ENCODE measurements at places on chromosomes 12 and 14.
A peak's percentile ranks its signal among the peaks of the same experiment; 100 is the strongest.

DNA sequence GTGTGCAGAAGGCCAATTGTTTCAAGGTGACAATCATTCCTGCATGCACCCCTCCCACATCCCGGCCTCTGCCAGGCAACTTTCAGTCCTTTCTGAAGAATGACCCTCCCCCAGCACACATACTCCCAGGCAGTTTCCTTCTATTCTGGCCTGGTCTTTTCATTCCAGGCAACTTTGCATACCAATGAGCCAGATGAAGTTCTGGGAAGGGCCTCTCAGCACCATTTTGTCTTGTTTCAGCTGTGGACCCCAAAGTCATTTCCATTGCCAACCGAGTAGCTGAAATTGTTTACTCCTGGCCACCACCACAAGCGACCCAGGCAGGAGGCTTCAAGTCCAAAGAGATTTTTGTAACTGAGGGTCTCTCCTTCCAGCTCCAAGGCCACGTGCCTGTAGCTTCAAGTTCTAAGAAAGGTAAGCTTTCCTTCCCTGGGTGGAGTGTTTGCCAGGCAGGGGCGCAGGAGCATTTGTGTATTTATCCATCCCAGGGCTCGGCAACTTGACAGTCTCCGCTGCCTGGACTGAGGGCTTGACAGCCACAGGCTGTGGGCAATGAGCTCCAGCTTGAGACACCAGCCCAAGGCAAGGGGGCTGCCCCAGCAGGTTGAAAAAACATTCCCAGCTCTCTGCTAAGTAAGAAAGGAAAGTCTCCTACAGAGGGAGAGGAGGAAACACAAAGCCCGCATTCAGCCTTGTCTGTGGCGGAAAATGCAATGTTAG, 16.4 kb downstream of the BCL2L14 start:
- H3K27ac ChIP-seq: no peak overlapping the region
- H3K4me1 ChIP-seq: no peaks in the 10 kb centered on the region
- H3K36me3 ChIP-seq: no peaks in the 10 kb centered on the region
- H3K27me3 ChIP-seq: peaks cover 2% of the 10 kb centered on the region
- DNase-seq: no peak
- H3K4me3 ChIP-seq: no peak overlapping the region

- no peaks in the 10 kb centered on the region for H3K4me1 ChIP-seq
- H3K27me3 ChIP-seq: peaks cover 2% of the 10 kb centered on the region
- DNase-seq: no peak
- H3K27ac ChIP-seq: no peak overlapping the region
- no peak overlapping the region for H3K4me3 ChIP-seq
- no peaks in the 10 kb centered on the region for H3K36me3 ChIP-seq
These were observed 24.0 kb upstream of the CKAP4 start for GRCh38 chr12:106271575-106272505.

- no peak overlapping the region for H3K4me3 ChIP-seq
- peak overlapping the region; percentile 24 for H3K27ac ChIP-seq
- H3K27me3 ChIP-seq: no peaks in the 10 kb centered on the region
- no peak for DNase-seq
- peaks cover 30% of the 10 kb centered on the region for H3K36me3 ChIP-seq
- peaks cover 3% of the 10 kb centered on the region for H3K4me1 ChIP-seq
These were observed 10.5 kb upstream of the STAC3 start for GRCh38 chr12:57261428-57261865.

DNA sequence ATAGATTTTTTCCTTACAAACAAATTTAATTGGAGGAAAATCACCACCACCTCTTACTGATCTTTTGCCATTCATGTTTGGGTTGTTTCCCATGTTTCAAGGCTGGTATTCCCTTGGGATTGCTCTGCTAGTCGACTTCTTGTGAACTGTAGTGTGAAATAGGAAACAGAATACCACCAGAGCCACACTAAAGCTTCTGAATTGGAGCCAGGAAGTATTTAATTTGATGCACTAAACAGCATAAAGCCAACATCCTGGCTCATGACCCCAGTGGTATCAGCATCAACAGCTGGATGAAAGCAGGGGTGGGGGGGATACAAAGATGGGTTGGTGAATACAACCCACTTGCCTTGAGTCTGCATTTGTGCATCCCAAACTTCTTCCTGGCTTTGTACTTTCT, 127.5 kb downstream of the TBC1D30 start:
- no peak overlapping the region for H3K27ac ChIP-seq
- H3K27me3 ChIP-seq: peaks cover 15% of the 10 kb centered on the region
- no peak for DNase-seq

DNA sequence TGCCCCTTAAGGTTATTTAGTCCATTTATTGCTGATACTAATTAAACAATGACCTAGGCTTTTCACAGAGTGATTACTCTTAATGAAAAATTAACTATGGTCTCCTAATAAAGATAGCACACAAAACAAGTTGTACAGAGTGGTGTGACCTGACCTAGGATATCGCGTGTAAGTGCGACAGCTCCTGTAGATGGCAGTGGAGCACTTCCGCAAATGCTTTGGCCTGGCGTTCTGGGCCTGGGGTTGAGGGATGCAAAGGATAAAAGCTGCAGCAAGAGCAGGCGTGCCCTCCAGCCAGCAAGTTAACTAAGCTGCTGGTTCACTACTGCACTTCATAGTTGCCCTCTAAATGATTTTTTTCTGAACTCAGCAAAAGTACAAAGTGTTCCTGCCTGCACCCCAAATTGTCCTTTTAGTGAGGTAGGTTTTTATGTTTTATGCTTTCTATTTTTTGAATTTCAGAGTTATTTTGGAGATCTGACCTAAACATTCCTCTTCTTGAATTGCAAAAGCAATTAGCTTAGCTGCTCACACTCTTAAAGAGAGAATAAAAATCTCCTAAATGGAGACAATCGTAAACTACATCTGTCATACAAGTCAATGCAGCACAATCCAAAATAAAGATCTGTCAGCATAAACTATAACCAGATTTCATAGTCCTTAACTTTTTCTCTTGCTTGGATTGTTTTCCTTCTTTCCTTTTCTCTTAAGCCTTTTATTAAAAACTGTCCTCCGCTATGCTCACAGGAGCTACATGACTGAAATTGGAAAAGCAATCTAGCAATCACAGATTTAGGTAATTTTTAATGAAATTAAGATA, 379.6 kb downstream of the LRIG3 start:
- no peaks in the 10 kb centered on the region for H3K36me3 ChIP-seq
- no peak for DNase-seq
- no peak overlapping the region for H3K27ac ChIP-seq
- H3K4me3 ChIP-seq: no peak overlapping the region
- H3K27me3 ChIP-seq: peaks cover 21% of the 10 kb centered on the region

DNA sequence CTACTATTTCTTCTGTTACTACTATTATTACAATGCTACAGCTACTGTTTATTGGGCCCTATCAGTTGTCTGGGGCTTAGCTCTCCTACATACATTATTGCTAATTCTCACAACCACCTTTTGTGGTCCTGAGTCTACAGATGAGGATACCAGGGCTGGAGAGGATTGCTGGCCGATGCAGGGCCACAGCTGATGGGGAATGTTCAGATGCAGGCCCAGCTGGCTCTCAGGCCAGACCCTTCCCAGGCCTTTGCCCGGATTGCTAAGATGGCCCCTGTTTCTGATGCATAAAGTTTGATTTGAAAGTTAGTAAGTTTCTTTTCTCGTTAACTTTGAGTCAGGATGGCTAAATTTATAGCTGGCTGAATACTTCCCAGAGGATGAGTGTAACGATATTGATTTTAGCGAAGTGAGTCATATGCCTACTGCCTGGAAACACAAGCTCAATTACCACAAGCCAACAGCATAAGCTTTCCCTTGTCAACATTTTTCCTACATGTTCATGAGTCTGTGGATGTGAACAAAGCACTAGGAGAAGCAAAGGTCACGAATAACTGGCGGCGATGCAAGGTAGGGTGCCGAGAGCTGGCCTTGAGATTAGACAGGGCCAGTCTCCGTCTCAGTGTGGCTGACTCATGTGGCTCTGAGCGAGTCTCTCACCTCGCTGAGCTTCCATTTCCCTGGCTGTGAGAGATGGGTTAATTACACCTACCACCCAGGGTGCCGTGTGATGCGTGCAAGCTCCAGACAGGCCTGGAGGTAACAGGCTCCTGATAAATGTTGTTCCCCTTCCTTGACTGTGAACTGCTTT, 111.0 kb downstream of the BEGAIN start:
- no peaks in the 10 kb centered on the region for H3K27me3 ChIP-seq
- H3K27ac ChIP-seq: no peak overlapping the region
- DNase-seq: no peak
- peaks cover 4% of the 10 kb centered on the region for H3K36me3 ChIP-seq
- H3K4me3 ChIP-seq: no peak overlapping the region

- DNase-seq: no peak
- no peaks in the 10 kb centered on the region for H3K4me1 ChIP-seq
- H3K27me3 ChIP-seq: no peaks in the 10 kb centered on the region
- no peak overlapping the region for H3K4me3 ChIP-seq
These were observed 439.5 kb downstream of the CCER1 start for GRCh38 chr12:90515199-90516175.

GRCh38 chr14:72721083-72721482, 172.8 kb downstream of the DPF3 start:
- no peak overlapping the region for H3K4me3 ChIP-seq
- H3K27me3 ChIP-seq: peaks cover 2% of the 10 kb centered on the region
- H3K36me3 ChIP-seq: no peaks in the 10 kb centered on the region
- no peak for DNase-seq

- no peak overlapping the region for H3K4me3 ChIP-seq
- H3K27ac ChIP-seq: no peak overlapping the region
- H3K27me3 ChIP-seq: no peaks in the 10 kb centered on the region
- H3K36me3 ChIP-seq: peaks cover 11% of the 10 kb centered on the region
- H3K4me1 ChIP-seq: no peaks in the 10 kb centered on the region
These were observed 40.8 kb downstream of the MIS18BP1 start for GRCh38 chr14:45212231-45212630.

- H3K27ac ChIP-seq: no peak overlapping the region
- H3K4me1 ChIP-seq: no peaks in the 10 kb centered on the region
- peaks cover 61% of the 10 kb centered on the region for H3K27me3 ChIP-seq
These were observed 110.2 kb downstream of the SNAPC1 start for GRCh38 chr14:61872452-61872851.

- H3K36me3 ChIP-seq: no peaks in the 10 kb centered on the region
- no peak overlapping the region for H3K4me3 ChIP-seq
- no peaks in the 10 kb centered on the region for H3K27me3 ChIP-seq
- H3K27ac ChIP-seq: no peak overlapping the region
These were observed 87.1 kb upstream of the ATF7IP start for GRCh38 chr12:14278294-14278953.

DNA sequence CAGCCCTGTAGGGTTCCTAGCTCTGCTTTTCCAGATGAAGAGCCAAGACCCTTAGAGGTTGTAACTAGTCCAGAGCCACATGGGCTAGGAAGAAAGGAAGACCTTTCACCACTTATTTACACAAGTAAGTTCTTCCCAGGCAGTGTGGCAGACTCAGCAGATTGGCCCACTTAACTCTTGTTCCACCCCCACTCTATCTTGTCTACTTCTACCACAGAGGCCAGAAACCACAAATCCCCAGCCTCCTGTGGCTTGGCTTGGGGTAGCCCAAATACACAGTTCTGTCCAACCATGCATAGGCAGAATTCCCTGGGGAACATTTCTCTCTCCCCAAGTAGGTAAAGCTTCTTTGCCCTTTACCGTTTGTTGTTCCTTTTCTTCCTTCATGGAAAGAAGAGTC, 383.5 kb downstream of the RGS6 start:
- no peaks in the 10 kb centered on the region for H3K4me1 ChIP-seq
- H3K27me3 ChIP-seq: peaks cover 7% of the 10 kb centered on the region
- H3K36me3 ChIP-seq: no peaks in the 10 kb centered on the region
- H3K4me3 ChIP-seq: no peak overlapping the region
- DNase-seq: no peak
- no peak overlapping the region for H3K27ac ChIP-seq

- no peak overlapping the region for H3K4me3 ChIP-seq
- peak overlapping the region; percentile 34 for H3K27ac ChIP-seq
- DNase-seq: no peak
These were observed 298.4 kb upstream of the AMIGO2 start for GRCh38 chr12:47378222-47378582.

- H3K4me3 ChIP-seq: no peak overlapping the region
- H3K36me3 ChIP-seq: no peaks in the 10 kb centered on the region
- no peak for DNase-seq
These were observed 138.9 kb downstream of the PIK3C2G start for GRCh38 chr12:18400186-18400585.

GRCh38 chr12:76621582-76622024, 62.0 kb upstream of the OSBPL8 start:
- no peaks in the 10 kb centered on the region for H3K4me1 ChIP-seq
- no peaks in the 10 kb centered on the region for H3K27me3 ChIP-seq
- peak; percentile 64 for DNase-seq
- H3K36me3 ChIP-seq: no peaks in the 10 kb centered on the region

DNA sequence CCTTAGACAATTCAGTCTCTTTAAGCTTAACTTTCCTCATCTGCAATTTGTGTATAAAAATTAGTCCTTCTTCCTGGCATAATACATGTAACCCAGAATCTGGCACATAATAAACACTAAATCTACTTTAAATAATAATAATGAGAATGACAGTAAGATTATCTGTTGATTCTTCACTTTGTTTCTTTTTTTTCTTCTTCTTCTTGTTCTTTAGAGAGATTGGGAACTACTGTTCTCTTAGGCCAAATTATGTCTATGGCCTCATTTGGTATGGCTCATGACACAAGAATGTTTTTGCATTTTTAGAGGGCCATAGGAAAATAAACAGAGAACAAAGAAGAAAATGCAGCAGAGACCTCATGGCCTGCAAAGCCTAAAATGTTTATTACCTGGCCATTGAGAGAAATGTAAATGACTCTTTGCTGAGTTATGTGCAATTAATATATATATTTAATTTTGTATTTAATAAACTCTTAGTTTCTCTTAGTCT, 275.8 kb downstream of the SLC6A15 start:
- H3K4me3 ChIP-seq: no peak overlapping the region
- H3K36me3 ChIP-seq: no peaks in the 10 kb centered on the region
- H3K27ac ChIP-seq: no peak overlapping the region
- no peak for DNase-seq

DNA sequence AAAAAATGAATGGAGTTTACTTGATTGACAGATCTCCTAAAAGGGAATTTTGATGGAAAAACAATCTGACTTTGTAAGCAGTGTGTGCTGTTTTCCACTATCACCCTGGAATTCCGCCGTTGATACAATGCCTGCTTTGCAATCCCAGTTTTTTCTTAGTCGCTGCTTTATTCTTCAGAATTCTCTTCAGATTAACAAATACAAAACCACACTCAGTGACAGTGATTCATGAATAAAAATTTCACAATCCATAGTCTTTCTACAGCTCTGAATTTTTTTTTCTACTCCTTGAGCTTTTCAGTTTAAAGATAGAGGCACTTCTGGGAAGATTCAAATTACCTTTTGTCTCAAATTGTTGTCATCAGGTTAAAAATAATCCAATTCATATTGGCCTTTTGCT, 44.6 kb upstream of the KITLG start:
- H3K4me3 ChIP-seq: no peak overlapping the region
- DNase-seq: no peak
- no peaks in the 10 kb centered on the region for H3K27me3 ChIP-seq
- no peak overlapping the region for H3K27ac ChIP-seq
- H3K4me1 ChIP-seq: no peaks in the 10 kb centered on the region

GRCh38 chr12:64256166-64256800, 34.2 kb upstream of the KICS2 start:
- peak; percentile 48 for DNase-seq
- H3K36me3 ChIP-seq: no peaks in the 10 kb centered on the region
- H3K27ac ChIP-seq: no peak overlapping the region
- H3K4me1 ChIP-seq: no peaks in the 10 kb centered on the region
- H3K4me3 ChIP-seq: no peak overlapping the region

All from naive thymus-derived CD8-positive, alpha-beta T cell (primary cell).